Stimulated activated CD4-positive, alpha-beta T cell treated with anti-CD3 and anti-CD28 coated beads, TNF-alpha, amount 100 ng/mL, for 48 hours (primary cell): ENCODE measurements at places on chromosomes 3 and 15.

- DNase-seq, result no peak
Measured at GRCh38 chr3:46958467-46959160, 17.9 kb downstream of the CCDC12 start.

DNA sequence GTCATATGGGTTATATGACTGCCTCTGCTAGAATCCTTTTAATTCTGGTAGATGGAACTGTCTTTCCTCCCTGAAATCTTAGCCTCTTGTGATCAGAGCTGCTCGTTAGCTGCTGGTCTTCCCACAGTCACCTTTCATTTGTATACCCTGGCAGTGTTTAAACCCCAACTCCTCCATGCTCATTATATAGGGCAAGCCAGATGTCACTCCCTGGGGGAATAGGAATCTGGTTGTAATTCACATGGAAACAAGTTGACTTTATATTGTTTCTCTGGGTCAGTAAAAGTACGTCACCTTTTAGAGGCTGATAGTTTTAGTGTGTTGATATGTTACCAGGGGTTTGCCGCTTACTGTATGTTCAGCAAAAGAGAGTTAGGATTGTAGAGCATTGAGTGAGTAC is 103.5 kb downstream of the ITPR1 start:
- DNase-seq, result no peak

- DNase-seq, result no peak
Measured at GRCh38 chr3:62662677-62663076, 212.5 kb downstream of the CADPS start.

GRCh38 chr3:105647047-105647446 is 221.8 kb downstream of the CBLB start:
- DNase-seq, result no peak
